Activated CD4-positive, alpha-beta T cell treated with anti-CD3 and anti-CD28 coated beads for 24 hours (primary cell): ENCODE measurements at places on chromosomes 6 and 20.

GRCh38 chr6:11953641-11954040 is 58.5 kb upstream of the HIVEP1 start:
- no peak for DNase-seq

- DNase-seq: no peak
Observed at GRCh38 chr6:133855276-133855990, 33.5 kb upstream of the TCF21 start.

GRCh38 chr20:37560629-37561028 is 33.0 kb upstream of the BLCAP start:
- DNase-seq: no peak

GRCh38 chr6:72689107-72689954 is 67.5 kb downstream of the KCNQ5 start:
- DNase-seq: no peak

- no peak for DNase-seq
Observed at GRCh38 chr20:10639737-10640556, 33.9 kb downstream of the JAG1 start.

- no peak for DNase-seq
Observed at GRCh38 chr6:103404799-103405198, 1454.9 kb downstream of the HACE1 start.

DNA sequence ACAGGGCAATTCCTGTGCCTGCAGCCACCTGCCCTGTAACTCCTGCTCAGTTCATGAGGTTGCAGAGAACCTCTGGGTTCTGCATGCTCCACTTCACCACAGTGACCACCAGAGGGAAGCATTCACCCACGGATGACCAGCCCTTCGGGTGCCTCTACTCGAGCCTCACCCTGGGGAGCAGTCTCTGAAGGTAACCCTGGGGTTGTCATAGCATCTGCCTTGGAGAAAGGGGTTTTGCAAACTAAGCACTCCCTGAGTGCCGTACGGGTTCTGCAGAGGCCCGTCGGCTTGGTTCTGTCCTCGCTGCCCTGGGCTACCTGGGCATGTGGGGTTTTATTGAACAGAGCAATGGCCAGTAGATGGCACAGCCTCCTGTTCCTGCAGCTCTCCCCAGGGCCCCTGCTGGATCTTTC is 10.2 kb upstream of the CST5 start:
- peak; percentile 45 for DNase-seq

GRCh38 chr6:155377061-155377460 is 62.8 kb upstream of the TFB1M start:
- no peak for DNase-seq

- DNase-seq: no peak
Observed at GRCh38 chr6:169646906-169647567, 54.8 kb downstream of the WDR27 start.

- DNase-seq: no peak
Observed at GRCh38 chr6:107532706-107533105, 42.8 kb downstream of the SOBP start.
